ENCODE measurements at places on chromosomes 13 and 19.

DNA sequence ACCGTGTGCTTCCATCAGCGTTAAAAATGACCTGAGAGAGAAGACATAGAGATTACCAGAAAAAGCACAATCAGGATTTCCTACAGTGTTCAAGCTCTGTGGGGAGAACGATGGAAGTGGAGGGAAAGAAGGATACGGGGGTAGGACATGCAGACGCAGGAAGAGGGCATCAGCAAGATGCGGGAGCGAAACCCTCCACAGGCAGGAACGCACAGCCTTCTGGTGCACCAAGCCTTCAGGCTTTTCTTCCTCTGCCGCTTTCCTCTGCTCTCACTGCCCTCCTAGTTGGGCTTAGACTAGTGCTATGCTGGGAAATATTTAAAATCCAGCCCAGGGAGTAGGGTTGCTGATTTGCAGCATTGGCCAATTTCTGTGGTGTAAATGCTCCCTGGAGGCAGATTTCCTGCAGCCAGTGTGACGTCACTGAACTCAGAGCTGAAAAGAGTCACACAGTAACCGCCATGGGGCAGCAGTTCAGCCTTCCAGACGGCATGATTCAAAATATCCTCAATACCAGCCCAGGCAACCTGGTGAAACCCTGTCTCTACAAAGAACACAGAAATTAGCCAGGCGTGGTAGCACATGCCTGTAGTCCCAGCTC is 205.1 kb upstream of the SOX1 start:
- DNase-seq, result no peak

DNA sequence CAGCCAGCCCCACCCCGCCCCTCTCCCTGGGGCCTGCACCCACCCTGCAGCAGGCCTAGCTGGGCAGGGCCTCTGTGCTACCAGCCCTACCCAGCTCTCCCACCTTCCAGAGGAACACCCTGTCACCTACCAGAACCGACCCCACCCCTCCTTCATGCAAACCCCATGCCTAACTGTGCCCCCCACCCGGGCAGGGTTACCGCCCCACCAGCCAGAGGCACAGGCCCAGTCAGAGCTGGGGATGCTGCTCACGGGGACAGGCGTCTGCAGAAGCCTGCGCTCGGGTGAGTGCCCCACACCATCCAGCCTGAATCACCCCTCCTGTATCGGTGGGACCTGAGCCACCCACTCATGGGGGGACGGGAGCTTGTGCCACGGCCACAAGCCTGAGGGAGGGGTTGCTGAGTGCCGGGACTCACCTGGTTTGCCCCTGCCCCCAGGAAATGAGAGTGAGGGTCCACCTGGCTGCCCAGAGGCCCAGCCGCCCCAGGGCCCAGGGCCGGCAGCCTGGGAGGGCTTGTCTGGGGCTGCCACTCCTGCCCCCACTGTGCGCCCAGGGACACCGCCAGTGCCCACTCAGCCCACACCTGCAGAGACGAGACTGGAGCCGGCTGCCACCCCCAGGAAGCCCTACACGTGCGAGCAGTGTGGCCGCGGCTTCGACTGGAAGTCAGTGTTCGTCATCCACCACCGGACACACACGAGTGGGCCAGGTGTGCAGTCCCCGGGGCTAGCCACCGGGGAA is 3.8 kb downstream of the ZNF446 start:
- DNase-seq, result no peak

DNA sequence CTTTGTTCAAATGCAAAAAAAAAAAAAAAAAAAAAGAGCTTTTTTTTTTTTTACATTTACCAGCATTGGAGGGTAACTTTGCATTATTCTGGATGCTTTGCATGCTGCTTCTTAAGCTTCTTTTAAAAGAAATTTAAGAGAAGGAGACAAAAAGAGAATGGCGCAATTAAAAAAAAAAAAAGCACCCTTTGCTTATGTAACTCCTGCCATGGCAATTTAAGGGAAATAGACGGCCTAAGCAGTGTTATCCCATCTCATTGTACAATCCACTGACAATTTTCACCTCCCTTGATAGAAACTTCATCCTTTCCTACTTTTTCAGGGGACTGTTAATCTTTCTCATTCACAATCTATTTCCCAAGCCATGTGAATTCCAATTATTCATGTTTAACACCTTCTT is 129.8 kb downstream of the KCTD12 start:
- DNase-seq, result no peak

DNA sequence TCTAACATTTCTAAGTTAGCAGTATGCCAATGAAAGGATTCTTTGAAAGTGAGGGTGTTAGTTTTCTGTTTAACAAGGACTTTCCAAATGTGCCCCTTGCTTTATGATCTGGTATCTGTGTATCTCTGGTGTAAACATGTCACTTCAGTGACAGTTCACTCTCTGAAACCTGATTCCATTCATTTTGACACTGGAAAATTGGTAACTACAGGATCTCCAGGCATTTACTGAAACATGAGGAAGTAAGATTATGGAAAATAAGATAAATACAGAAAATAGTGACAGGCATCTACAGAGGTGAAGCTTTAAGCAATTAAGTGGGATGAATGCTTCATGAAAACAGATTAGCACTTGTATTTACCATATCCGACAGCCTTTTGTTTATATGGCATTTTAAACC is 101.6 kb upstream of the MYO16 start:
- no peak for DNase-seq

DNA sequence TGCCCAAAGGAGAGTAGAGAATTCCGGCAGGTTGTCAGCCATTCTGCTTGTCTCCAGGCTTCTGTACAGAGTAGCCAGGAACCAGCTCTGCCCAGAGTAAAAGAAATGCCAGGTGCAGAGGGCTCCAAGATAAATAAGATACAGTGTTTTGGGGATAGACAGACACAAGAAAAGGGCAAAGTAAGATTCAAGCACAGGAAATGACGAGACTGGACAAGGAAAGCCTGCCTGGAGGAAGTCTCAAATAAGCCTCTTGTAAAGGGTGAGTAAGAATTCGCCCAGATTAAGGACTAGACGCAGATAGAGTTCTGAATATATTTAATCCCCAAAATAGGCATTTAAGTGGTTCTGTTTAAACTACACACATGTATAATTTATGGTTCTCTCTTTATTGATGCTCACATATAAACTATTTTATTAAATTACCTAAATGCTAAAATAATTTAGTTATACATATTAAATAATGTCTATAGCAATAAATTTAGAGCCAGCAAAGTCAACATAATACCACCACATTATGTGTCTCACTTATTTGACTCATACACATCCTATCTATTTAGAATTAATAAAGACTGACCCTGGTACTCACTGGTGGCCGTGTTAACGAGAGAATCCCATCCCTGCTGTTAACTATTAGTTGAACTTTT is 98.4 kb upstream of the RAP2A start:
- no peak for DNase-seq

GRCh38 chr13:44196196-44196751 is 177.3 kb upstream of the SERP2 start:
- no peak for DNase-seq

DNA sequence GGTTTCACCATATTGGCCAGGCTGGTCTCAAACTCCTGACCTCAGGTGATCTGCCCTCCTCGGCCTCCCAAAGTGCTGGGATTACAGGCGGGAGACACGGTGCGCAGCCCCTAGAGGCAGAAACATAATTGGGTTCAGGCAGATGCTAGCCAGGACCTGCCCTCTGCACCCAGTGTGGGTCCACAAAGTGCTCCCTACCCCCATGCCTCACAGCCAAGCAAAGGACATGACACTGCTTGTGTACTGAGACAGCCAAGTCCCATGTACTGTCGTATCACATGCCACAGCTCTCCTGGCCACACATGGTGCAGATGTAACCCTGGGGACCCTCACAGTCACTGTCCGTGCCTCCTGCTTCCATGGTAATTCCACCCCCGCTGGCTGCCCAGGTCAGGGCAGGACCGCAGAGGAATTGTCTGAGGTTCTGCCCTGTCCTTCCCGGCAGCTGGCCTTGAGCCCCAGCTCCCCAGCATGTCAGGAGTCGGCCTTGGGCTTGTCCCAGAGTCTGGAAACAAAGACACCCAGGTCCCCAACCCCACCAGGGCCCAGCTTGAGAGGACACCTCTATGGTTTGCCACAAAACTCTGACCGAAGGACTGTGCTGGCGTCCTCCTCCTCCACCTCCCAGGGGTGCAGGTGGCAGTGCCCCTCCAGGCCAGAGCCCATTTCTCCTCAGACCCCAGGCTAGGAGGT is 7.6 kb downstream of the PRR36 start:
- no peak for DNase-seq

DNA sequence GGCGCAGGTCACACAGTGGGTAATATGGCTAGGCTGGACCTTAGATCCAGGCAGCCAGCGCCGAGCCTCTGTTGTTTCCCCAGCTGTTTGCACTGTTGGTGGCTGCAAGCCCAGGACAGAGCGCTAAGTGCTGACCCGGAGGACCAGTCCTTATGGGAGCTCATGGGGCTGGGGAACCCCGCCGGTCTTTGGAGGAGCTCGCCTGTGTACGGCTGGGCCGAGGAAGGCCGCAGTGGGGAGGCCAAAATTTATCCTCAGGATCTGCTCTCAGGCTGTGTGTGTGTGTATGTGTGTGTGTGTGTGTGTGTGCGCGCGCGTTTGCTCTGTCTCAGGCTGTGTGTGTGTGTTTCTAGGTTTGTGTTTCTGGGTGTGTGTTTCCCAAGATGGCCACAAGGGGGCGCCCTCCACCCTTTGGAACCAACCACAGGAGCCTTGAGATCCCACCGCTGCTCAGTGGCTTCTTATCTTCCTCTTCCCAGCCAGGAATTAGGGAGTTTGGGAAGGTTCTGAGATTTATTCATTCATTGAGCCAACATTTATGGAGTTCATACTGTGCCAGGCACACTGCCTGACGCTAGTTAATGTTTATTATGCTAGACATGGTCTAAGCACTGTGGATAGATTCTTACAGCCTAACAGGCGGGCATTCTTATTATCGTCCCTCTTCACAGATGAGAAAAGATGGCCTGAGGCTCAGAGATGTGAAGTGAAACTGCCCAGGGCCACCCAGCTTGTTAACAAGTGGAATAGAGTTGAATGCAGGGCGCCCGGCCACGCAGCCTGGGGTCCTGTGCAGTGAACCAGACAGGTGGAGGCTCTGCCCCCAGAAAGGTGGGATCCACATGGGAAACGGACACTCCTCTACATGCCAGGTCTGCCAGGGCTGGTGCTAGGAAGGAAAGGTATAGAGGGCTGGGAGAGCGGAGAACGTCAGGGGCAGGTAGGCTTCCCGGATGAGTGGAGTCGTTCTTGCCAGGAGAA is 13.0 kb downstream of the PGLYRP1 start:
- DNase-seq, result peak; percentile 59

- DNase-seq, result no peak
Observed at GRCh38 chr19:10295847-10296591, 6.3 kb downstream of the ICAM5 start.

GRCh38 chr13:34623331-34623730 is 318.7 kb upstream of the NBEA start:
- no peak for DNase-seq

- DNase-seq, result no peak
Observed at GRCh38 chr13:73618275-73618865, 515.8 kb downstream of the KLF12 start.

- DNase-seq, result no peak
Observed at GRCh38 chr13:32107474-32107873, 75.9 kb downstream of the FRY start.

DNA sequence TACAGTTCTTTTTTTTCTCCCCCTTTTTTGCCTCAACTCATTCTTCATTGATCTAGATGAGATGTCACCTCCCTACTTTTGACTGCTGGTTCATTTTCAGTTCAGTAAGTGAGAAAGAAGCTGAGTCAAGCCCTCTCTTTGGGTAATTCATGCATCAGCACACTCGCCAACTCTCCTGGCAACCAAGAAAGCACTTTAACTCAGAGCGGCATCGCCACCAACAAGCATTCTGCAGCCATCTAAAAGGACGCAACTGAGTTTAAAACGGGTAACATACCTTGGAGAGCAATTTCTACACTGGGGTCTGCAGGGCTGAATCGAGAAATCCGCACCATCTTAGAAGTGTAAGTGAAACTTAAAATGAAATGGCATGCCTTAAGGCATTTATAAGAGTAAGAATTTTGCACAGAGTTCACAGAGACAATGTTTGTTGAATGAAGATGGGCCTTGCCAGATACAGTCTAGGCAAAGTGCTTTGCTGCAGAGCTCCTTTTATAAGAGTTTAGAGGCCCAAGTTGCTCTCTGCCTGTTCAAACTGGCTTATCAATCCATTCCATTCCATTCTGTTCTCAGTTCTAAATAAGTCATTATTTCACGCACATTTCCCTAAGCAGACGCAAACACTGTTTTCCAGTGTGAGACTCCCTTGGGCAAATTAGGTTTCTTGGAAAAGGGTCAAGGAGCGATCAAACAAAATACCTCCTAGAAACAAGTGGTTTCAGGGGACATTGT is 338.0 kb downstream of the ENOX1 start:
- no peak for DNase-seq

DNA sequence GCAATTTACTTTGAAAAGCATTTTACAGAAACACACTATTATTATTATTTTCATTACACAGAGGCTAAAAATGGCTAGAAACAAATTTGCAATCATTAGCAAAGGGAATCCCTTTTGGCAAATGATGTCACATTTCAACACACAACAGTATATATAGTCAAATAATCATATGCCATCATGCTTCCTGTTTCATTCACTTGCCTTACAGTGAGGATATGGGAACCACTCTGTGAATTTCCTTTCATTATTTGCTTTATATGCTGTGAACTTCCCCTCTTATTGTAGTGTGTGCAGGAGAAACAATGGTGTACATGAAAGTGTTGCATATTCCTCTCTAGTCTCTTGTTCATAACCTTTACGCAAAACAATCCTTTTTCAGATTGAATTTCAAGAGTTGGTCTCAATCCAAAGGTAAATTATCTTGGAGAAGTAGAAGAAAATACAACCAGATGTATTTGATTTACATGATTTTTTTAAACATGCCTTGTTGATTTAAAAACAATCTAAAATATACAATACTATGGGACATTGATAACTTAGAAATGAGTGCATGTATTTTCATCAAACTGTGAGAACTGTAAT is 657.3 kb downstream of the EFNB2 start:
- DNase-seq, result no peak

DNA sequence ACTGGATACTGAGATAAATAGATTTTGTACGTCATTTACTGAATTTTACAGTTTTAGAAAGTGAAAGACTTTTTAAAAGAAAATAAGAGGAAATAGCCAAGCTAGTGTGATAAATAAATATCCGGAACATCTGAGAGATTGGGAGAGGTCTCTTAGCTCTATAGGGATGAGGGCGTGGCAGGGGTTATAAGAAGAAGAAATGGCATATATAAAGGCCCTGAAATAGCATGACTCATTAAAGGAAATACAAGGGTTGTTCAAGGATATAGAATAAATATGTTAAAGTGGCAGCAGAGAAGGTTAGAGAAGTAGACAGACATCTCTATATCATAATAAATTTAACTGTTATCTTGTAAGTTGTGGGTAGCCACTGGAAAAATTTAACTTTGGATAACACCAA is 144.4 kb downstream of the MAB21L1 start:
- DNase-seq, result no peak

- DNase-seq, result no peak
Observed at GRCh38 chr13:85286081-85286480, 513.1 kb downstream of the SLITRK6 start.

DNA sequence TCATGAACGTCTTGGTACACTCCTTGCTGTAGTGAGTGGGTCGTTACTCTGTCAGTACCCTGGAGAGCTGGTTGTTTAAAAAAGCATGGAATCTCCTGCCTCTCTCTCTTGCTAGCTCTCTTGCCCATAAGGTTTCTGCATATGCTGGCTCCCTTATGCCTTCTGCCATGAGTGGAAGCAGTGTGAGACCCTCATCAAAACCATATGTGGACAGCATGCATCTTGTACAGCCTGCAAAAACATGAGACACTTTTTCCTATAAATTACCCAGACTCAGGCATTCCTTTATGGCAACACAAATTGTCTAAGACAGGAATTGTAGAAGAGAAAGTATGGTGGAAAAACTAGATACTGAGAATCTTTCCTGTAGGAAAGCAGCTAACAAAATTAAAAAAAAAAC is 516.3 kb downstream of the SLITRK6 start:
- no peak for DNase-seq

Measured in activated naive CD4-positive, alpha-beta T cell (primary cell).